Ovary (tissue), 10 donors: ENCODE measurements at places on chromosomes 13 and 19. TPM values are rescaled to one million over a fixed set of nuclear protein-coding genes. Genes with fewer than 3 reads are reported as not detected.

The C1QTNF9B gene
- total RNA-seq, result 0.32 TPM

The TRIM13 gene
- total RNA-seq, result 24.9 TPM

The LGALS4 gene
- total RNA-seq, result 4.1 TPM

The CNN1 gene
- total RNA-seq, result 59.2 TPM

The TMEM272 gene
- total RNA-seq, result 0.08 TPM

The PIN1 gene
- total RNA-seq, result 70.9 TPM

The LAIR1 gene
- total RNA-seq, result 6.9 TPM
